MCF 10A (cell line): ENCODE measurements at places on chromosomes 16 and 17. TPM values are rescaled to one million over a fixed set of nuclear protein-coding genes. Genes with fewer than 3 reads are reported as not detected.

The SOST gene
- total RNA-seq = not detected in 2 replicates

The CDH1 gene
- total RNA-seq = 37.6 and 37.7 TPM in 2 replicates

The FAAP100 gene
- 23.4 and 32.5 TPM in 2 replicates for total RNA-seq

GRCh38 chr17:75847614-75848522 is 3.7 kb upstream of the UNC13D start:
- DNase-seq = no peak

GRCh38 chr16:19697756-19698318 is 20.2 kb downstream of the KNOP1 start:
- DNase-seq = no peak

- DNase-seq = no peak
Observed at GRCh38 chr17:57810721-57811637, 38.9 kb downstream of the MRPS23 start.

GRCh38 chr16:29198731-29199521 is 207.6 kb downstream of the NPIPB11 start:
- no peak for DNase-seq
